ENCODE measurements at places on chromosomes 2 and 18.

GRCh38 chr18:32025744-32026143, 7.1 kb downstream of the RNF125 start:
- no peak for DNase-seq

GRCh38 chr2:119721462-119721861, 38.3 kb upstream of the PTPN4 start:
- no peak for DNase-seq

- no peak for DNase-seq
Observed at GRCh38 chr2:151002959-151003600, 258.6 kb downstream of the RBM43 start.

GRCh38 chr2:146221826-146222225, 1623.0 kb upstream of the ACVR2A start:
- DNase-seq, result no peak

GRCh38 chr2:30641765-30642345, 165.4 kb downstream of the CAPN13 start:
- DNase-seq, result no peak

GRCh38 chr2:120428748-120429147, 82.8 kb downstream of the INHBB start:
- no peak for DNase-seq

GRCh38 chr2:232455426-232456255, at the start of gene ALPI:
TSS of gene ALPI (plus strand) at chr2:232456153. CDS start at chr2:232456200, 47 bp downstream.
- DNase-seq, result peak; percentile 5

GRCh38 chr2:20448977-20449306, 2.1 kb downstream of the RHOB start:
- DNase-seq, result no peak

DNA sequence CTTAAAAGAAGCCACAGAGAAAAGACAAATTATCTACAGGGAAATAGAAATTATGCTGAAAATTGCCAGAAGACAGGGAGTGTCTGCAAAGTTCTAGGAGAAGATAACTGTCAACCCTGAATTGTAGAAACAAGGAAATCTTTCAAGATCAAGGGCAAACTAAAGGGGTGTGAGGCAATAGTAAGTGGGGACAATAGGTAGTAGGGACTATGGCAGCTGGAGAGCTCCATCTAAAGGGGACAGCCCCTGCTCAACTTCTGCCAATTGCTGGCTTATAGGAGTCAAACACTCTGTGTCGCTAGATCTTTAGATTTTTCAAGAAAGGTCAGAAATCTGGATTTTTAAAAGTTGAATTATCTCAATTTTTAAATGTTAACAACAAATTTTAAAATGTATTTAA, 10.1 kb upstream of the ST3GAL5 start:
- DNase-seq, result no peak

GRCh38 chr2:163877316-163877715, 141.5 kb upstream of the FIGN start:
- no peak for DNase-seq

GRCh38 chr2:94956797-94957391, 68.6 kb upstream of the MAL start:
- DNase-seq, result no peak

DNA sequence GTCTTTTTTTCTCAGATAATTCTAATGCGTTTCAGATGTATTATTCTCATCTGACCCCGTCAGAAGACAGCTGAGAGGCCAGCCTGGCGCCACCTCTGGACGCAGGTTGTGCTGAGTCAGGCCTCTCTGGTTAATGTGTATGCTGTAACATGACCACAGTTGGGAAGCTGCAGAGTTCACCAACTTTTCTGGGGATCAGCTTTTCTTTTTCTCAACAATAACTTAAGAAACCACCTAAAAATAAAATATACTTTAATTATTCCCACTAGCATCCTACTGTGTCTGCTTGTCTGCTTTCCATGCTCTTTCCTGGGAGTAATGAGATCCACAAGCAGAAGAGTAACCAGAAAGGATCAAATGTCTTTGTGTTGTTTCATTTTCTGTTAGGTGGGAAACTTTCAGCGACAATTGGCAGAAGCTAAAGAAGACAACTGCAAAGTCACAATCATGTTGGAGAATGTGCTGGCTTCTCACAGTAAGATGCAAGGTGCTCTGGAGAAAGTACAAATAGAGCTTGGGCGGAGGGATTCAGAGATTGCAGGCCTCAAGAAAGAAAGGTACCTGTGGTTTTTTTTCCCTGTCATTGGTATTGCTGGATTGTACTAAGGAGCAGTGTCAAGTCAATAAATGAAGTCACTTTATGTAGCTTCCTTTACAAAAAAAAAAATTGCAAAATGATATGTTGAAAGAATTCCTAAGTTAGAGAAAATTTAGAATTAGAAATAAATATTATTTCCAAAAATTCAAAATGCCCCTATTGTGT, 79.8 kb downstream of the CCDC150 start:
- no peak for DNase-seq

DNA sequence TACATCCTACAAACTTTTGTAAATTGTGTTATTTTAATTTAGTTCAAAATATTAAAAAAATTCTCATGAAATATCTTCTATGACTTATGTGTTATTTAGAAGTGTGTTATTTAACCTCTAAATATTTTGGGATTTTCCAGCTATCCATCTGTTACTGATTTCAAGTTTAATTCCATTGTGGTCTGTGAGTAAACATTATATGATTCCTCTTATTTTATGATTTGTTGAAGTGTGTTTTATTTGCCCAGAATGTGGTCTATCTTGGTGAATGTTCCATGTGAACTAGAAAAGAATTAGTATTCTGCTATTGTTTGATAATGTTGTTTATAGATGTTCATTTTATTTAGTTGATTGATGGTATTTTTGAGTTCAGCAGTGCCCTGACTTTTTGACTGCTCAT, 136.0 kb downstream of the ZNF804A start:
- DNase-seq, result no peak

GRCh38 chr2:188046437-188046836, 245.2 kb upstream of the GULP1 start:
- no peak for DNase-seq

DNA sequence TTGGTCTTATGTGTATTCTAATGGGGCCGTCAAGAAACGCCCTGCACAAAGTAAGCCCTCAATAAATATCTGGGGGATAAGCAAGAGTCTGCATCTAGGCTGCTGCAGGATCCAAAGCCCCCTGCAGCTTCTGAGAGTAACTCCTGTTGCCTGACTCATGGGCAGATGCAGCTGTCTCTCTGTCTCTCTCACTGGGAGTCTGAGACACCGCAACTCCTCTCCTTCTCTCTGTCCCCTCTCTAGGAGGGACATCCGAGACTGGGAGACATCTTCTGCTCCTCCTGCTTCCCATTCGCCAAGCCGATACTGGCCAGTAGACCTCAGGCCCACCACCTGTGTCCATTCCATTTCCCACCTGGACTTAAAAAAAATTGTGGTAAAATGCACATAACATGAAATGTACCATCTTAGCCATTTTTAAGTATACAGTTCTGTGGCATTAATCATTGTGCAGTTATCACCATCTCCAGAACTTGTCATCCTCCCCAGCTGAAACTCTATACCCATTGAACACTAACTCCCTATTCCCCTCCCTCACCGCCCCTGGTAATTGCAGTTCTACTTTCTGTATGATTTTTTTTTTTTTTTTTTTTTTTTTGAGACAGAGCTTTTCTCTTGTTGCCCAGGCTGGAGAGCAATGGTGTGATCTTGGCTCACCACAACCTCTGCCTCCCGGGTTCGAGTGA, 20.1 kb downstream of the DYSF start:
- no peak for DNase-seq

DNA sequence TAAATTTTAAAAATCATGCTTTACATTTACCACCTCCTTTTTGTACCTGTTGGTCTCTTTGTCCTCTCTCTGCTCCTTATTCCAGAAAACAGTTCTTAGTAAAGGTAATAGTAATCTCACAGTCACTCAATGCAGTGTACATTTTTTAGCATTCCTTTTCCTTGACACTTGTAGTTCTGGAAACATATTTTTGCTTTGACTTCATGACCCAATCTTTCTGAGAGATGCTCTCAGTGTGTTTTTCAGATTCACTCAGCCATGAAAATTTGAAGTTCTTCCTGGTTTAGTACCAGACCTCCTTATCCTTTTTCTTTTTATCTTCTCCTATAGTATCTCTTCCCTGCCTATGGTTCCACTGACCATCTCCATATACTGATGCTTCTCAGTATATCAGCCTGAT, 747.5 kb upstream of the ZEB2 start:
- DNase-seq, result no peak

DNA sequence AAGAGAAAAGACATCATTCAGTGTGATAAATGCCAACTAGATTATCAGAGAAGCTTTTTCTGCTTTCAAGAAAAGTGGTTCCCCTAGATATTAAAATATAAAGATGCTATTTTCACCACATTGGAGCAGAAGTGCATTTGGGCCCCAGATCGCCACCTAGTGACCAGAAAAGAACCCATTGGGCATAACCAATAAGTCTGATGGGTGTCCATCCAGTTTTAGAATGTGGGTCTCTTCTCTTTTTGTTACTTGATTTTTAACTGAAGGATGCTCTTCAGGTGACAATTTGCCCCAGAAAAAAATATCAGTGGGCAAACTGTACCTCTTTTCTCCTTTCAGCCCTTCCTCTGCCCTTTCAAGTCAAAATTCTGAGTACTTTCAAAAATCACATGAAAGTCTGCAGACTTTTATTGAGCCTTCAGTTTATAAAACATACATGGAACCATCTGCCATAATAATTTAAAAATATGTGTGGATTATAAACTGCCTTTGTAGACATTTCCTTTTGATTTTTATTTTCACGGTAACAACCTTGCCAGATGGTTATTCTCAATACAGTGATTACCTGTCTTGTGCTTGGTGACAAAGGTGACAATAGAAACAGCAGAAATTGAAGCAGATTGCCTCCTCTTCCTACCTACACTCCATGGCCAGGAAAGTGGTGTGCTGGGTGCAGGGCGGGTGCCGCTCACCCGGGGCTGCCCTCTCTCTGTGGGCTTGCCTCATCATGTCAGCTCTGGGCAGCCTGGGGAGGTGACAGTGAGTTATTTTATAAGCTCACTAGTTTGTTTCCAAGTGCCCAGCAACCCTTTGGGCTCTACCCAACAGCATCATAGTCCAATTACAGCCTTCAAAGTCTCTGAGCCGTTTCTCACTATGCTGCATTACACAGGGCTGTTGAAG, 124.5 kb downstream of the DCDC2C start:
- DNase-seq, result no peak

GRCh38 chr2:98382739-98383138, 36.5 kb downstream of the CNGA3 start:
- no peak for DNase-seq

- no peak for DNase-seq
Observed at GRCh38 chr18:79640064-79640672, 39.4 kb upstream of the CTDP1 start.

GRCh38 chr2:15084826-15085489, 452.4 kb downstream of the LRATD1 start:
- no peak for DNase-seq

- DNase-seq, result no peak
Observed at GRCh38 chr2:120332384-120332783, 13.6 kb upstream of the INHBB start.

DNA sequence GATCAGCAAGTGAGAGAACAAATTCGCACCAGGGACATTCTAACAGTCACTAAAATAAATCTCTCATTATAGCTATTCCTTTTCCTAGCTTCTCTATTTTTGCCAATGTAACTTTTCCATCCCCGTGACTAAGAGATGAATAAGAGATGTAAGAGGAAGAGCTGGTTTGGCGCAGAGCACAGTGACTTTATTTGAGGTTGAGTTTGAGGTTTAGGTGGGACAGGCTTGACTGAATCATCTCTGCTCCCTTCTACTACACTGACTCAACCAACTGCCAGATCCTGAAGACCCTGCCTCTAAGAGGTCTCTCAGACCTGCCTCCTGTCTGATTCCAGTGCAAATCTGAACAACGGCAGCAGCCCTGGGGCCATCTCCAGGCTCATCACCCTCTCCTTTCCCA, 28.0 kb downstream of the RFX8 start:
- DNase-seq, result no peak

GRCh38 chr18:564708-565561, 15.2 kb upstream of the CETN1 start:
- DNase-seq, result no peak

DNA sequence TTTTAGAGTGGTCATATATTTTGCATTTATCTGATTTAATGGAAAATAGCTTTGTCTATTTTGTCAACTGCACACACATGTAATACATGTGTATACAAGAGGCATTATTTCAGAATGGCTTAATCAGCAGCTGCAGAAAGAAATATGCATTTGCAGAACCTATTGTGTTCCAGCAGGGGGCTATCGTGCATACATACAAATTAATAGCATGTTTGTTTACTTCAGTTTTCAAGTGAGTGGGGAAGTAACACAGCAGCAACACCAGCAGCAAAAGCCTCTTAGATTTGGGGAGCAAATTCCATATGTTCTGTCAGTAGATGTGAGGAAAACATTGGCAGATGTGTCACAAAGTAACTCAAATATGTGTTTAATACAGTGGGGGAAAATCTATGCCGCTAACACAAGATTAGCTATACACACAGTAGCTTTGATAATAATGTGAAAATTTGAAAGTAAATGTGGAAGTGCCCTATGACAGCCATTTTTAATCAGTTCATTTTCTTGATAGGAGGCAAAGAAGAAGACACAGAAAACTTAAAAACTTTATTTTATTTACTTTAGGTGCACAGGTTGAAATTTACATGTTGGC, 218.1 kb downstream of the WDR7 start:
- no peak for DNase-seq

GRCh38 chr2:88110830-88111229, 17.0 kb downstream of the FABP1 start:
- DNase-seq, result no peak

GRCh38 chr18:44500808-44501610, 179.7 kb upstream of the SETBP1 start:
- DNase-seq, result no peak

DNA sequence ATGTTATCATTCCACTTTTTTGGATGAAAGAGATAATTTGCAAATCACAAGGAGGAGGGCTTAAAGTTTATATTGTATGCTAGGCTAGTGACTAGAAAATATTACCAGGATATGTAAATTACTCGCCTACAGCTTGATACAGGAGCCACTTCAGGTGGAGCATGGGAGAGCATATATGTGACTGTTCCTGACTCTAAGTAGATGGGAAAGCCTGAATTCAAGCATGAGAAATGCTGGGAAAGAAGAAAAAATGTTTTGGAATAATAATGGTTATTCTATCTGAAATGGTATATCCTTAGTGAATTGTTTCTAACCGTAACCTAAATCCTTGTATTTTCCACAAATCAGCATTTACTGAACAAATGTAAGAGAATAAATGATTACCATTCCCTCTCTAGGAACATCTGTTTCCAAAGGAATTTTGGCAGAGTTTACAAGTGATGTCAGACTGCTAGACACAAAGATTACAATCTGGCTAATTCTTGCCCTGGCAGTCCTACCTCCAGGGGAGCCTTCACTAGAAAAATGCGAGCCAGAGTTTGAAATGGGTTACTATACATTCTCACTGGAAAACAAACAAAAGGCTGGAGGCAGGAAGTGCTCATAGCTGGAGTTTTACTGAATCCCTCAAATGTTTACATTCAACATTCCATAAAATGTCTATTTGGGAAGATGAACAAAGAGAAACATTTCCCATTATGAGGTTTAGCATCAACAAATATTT, 129.4 kb upstream of the MAPRE2 start:
- DNase-seq, result no peak

GRCh38 chr2:168120730-168121129, 126.7 kb downstream of the STK39 start:
- no peak for DNase-seq

- DNase-seq, result no peak
Observed at GRCh38 chr2:223047260-223047761, 4.7 kb upstream of the KCNE4 start.

GRCh38 chr2:9715238-9715637, 84.4 kb upstream of the YWHAQ start:
- DNase-seq, result no peak
